ENCODE measurements at places on chromosomes 1 and 21.

- DNase-seq = no peak
Measured at GRCh38 chr1:210743038-210743437, 390.9 kb downstream of the KCNH1 start.

- DNase-seq = peak; percentile 93
Measured at GRCh38 chr1:153565529-153566374, at the start of gene S100A2. Gene S100A2, minus strand, starts transcription at chr1:153565844. Its CDS starts 1,967 bp downstream, at chr1:153563877.

DNA sequence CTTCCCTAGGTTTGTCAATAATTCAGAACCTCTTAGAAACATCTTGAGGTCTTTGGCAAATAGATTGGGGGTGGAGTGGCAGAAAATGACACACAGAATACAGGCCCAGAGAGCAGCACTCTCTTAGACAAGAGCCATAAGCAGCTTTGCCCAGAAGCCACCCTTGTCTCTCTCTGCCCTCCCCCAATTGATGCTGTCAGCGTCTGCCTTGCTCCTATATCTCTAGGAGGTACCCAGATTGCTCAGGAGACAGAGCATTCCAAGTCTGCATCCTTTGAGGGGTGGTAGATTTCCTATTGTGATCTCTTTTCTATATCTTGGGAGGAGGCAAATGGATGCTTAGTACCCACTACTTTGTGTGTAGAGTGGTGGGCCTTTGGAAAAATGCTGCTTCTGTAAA lies 1.8 kb downstream of the RGL1 start:
- no peak for DNase-seq

- DNase-seq = no peak
Measured at GRCh38 chr1:197814306-197814705, 39.0 kb upstream of the DENND1B start.

DNA sequence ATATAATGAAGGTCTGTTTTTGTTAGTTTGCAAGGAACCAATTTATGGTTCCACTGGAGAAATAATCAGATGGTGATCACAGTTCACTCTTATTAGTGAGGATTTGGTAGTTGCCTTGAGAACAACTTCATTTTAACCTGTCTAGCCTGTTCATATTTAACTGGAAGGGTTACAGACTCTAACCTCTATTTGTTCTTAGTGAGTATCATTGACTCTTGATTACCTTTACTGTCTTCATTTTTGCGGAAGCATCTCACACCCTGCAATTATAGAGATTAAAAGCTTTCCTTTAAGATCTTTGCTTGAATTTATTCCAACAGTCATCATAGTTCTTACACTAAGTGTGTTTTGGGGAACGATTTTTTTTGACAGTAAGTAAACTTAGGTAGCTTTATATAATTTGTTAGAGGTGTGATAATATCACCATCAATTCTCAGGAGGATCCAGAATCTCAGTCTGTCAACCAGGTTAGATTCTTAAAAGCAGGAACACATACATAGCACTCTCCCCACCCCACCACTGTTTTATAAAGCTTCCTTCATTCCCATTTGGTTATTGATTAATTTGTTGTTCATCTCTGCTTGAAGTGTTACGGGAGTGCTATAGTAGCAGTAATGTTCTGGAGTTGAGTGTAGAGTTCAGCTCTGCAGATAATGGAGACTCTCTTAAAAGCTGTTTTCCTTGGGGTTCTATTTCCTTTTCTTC lies 30.1 kb downstream of the B3GALT2 start:
- DNase-seq = no peak

DNA sequence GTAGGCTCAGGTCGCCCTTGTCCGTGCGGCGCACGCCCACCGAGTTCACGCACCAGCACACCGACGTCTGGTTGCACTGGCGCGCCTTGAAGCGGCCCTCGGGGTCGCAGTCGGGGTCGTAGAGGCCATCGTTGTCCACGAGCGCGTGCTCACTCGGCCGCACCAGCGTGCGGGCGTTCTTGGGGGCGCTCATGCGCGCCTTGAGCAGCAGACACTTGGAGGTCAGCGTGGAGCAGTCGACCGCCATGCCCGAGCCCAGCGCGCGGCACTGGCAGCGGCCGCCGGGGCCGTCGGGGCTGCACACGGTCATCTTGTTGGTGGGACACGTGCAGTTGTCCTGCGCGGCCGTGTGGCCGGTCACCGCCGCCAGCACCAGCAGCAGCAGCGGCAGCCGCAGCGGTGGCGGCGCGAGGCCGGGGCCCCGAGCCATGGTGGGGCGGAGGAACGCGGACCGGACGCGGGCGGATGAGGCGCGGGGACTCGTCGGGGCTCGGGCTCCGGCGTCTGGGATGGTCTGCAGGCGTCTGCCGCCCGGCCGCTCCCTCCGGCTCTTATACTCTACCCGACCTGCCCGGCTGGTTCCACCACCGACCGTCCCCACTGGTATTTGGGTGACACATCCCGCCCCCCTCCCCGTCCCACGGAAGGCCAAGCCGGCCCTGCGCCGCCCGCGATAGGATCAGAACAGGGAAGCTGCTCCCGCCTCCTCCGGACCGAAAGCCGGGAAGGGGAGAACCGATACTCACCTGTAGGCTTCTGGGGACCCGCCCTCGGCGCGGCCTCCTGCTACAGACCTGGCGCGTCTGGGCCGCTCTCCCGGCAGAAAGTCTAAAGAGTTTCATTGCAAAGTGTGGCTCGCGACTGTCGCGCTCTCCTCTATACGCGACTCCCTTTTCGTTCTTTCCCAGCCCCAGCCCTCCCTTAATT lies at the start of gene TACSTD2:
TSS of gene TACSTD2 (minus strand) at position 526 of the 927 bp plus-strand sequence. CDS start at position 430, 96 bp downstream.
- no peak for DNase-seq

- DNase-seq = no peak
Measured at GRCh38 chr1:19980314-19980713, 896 bp upstream of the PLA2G2A start.

- DNase-seq = no peak
Measured at GRCh38 chr1:218983433-218983832, 190.2 kb upstream of the LYPLAL1 start.

- no peak for DNase-seq
Measured at GRCh38 chr1:86787621-86788020, 83.2 kb downstream of the SH3GLB1 start.

DNA sequence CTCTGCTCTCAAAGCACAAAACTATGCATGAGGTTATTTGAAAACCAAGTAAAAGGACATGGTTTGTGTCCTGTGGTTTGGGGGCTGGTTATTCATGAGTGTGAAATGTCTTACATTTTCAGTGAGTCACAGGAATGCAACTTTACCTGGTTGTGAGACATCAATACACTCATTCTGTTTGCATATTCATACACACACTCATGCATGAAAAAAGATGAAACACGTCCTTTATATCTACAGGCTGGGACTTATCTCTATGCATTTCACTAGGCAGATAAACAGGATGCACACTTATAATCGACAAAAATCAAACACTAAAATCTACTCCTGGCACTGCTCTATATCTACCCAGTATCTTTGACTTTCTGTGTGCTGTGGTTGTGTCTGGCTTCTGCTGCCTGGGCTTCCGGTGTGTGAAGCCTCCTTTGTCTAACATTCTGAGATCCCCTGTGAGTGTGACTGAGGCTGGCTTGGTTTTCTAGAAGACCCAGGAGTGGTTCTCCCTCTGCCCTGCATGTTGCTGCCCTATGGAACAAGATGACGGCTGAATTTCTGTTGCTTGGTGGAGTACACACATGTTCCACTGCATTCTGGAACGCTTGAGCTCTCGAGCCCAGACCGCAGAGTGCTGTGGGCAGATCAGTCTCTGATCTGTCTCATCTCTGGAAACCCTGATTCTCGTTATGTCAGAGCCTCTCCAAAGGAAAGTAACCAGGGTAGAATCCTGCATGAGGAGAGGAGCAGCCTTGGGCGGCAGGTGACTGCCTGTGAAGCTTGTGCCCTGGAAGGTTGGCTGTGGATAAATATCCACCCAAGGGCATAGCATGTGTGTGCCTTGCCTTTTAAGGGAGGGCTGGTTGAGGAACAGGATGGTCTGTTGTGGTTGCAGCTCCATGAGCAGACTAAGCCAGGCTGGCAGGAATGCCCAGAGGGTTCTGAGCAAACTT lies 19.7 kb upstream of the FASLG start:
- DNase-seq = peak; percentile 100

DNA sequence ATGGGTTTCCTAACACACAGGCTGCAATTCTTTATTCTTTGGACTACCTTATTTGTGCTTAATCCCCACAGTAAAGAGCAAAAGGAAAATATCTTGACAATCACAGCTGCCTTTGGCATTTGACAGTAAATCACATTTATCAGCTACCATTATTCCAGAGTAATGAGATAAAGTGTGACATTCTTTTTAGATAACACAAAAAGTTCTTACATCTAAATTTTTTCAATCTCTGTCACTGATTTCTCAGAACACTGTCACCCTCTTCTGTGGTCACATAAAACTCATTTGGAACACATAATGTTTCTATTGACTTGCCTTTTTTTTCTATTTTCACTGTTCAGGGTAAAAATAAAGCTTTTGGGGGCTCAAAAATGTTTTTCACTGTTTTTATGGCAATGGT lies 484.6 kb downstream of the LTN1 start:
- DNase-seq = no peak

GRCh38 chr1:2311184-2312032 lies 79.9 kb downstream of the MORN1 start:
- DNase-seq = peak; percentile 32

GRCh38 chr1:77762072-77762476 lies 2.4 kb upstream of the USP33 start:
- peak; percentile 69 for DNase-seq

- no peak for DNase-seq
Measured at GRCh38 chr1:59689730-59690129, 125.0 kb upstream of the HOOK1 start.

- DNase-seq = no peak
Measured at GRCh38 chr1:40599926-40600325, 65.6 kb downstream of the RIMS3 start.

DNA sequence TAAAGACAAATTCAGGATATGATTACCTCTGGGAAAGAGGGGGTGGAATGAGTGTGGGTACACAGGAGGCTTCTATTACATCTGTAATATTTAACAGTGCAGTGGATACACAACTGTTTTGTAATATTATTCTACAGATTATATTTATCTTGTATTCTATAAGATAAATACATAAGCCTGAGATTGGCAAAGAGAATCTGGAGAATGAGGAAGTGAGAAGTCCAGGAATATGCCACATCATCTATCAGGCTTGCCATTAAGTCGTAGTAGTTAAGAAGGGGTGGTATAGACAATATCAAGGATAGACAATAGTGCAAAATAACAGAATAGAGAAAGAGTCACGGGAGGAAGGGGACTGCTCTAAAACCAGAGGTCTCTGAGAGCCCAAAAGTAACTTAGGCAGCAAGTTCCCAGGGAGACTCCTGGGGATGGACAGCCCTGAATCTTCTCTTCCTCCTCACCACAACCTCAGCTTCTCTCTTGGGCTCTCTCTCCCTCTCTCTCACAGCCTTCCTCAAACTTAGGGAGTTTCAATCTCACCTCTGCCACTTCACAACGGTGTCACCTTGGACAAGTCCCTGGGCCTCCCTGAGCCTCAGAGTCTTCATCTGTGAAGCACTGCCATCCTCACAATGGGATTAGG lies 14.0 kb upstream of the PTAFR start:
- DNase-seq = no peak

DNA sequence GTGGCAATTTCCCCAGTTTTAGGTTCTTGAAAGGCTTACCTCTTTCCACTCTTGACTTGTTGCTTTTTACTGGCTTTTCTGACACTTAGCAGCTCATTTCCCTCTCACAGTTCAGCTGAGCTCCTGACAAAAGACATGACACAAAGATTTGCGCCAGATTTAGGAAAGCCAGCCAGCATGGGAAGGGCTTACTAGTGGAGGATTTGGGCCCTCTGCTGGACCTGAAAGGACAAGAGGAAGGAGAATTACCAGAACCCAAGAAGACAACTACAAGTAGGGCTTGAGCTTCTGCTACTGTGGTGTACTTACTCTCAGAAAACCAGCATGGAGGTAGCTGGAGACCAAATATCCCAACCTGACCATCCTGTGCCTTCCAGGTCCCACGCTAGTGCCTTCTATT lies 784.5 kb downstream of the BRINP3 start:
- DNase-seq = no peak
